ENCODE measurements at places on chromosomes 11 and 22.

DNA sequence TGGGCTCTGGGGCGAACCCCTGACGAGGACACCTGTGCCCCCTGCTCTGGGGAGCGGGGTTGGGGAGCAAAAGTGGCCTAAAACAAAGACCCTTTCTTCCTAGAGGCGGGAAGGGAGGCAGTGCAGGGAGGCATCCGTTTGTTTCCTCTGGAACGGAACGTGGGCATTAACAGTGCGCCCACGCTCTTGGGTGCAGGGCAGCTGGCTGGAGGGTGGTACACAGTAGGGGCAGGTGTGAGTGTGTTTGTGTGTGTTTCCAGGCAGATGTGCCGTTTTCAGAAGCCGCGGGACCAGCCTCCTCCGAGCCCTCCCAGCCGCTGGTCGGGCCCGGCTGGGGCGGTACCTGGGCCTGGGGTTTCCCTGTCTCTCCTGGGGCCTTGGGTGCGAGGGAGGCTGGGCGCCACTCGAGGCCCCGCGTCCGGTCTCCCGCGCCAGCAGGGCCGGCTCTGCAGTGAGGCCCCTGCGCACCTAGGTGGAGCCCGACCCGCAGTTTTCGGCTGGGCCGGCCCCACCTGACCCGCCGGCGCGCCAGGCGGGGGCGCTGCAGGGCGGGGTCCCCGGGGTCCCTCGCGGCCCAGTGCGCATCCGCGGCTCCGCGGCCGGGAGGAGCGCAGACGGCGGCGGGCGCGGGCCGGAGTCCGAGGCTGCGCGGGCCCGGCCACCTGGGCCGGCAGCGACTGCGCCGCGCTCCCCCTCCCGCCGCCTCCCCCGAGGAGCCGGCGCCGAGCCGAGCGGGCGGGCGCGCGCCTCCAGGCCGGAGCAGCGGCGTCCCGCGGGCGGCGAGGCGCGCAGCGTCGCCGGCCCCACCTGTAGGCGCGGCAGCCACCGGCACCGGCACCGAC is 1252.7 kb downstream of the BRD1 start:
- no peak for DNase-seq

GRCh38 chr11:13831696-13832095 is 130.8 kb upstream of the SPON1 start:
- DNase-seq, result no peak

GRCh38 chr11:120941000-120941399 is 82.9 kb upstream of the TBCEL start:
- DNase-seq, result no peak

GRCh38 chr11:128929468-128929867 is 13.2 kb downstream of the TP53AIP1 start:
- no peak for DNase-seq

- no peak for DNase-seq
These were observed 87.2 kb upstream of the CARD18 start for GRCh38 chr11:105226766-105227165.

DNA sequence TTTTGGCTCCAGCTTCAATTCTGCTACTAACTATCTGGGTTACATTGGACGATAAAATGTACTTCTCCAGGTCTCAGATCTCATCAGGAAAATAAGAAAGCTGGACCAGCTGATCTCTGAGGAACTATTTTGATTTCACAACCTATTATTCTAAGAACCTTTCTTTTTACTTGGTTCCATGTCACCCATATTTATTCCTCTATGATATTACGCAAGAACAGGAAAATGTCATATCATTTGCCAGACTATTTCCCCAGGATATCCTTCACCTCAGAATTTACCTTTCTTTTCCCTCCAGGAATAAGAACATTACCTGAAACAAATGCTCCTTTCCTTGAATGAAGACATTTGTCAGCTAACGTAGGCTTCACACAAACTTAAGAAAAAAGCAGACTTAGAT is 387.5 kb upstream of the RAG2 start:
- no peak for DNase-seq
